ENCODE measurements at places on chromosomes 1 and 21.

- no peak for DNase-seq
Measured at GRCh38 chr1:40396420-40396819, 22.9 kb downstream of the SMAP2 start.

GRCh38 chr1:228804640-228805413, 69.5 kb downstream of the RHOU start:
- DNase-seq, result no peak

GRCh38 chr1:228184152-228184551, 18.5 kb downstream of the IBA57 start:
- no peak for DNase-seq

- DNase-seq, result no peak
Measured at GRCh38 chr1:117702654-117703053, 96.8 kb downstream of the TENT5C start.

- DNase-seq, result no peak
Measured at GRCh38 chr1:61853583-61853982, 111.3 kb downstream of the PATJ start.

- DNase-seq, result no peak
Measured at GRCh38 chr1:28259934-28260802, 850 bp downstream of the SESN2 start.

DNA sequence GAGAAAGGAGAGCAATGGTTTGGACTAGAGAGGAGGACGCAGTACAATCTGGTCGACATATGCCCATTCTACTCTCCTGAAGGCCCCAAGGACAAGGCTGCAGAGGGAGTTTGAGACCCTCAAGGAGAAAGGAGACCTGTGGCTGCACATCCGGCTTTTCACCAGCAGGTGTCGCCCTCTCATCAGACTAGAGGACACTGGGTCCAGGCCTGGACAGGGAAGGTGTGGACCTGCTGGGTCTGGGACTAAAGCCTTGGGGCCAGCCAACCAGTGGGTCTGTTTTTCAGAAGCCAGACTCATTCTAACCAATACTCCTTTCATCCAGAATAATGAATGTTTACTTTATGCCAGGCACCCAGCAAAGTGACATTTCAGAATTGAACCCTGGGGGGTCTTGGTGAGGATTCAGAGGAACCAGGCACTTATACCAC, 5.0 kb downstream of the SRARP start:
- DNase-seq, result no peak

DNA sequence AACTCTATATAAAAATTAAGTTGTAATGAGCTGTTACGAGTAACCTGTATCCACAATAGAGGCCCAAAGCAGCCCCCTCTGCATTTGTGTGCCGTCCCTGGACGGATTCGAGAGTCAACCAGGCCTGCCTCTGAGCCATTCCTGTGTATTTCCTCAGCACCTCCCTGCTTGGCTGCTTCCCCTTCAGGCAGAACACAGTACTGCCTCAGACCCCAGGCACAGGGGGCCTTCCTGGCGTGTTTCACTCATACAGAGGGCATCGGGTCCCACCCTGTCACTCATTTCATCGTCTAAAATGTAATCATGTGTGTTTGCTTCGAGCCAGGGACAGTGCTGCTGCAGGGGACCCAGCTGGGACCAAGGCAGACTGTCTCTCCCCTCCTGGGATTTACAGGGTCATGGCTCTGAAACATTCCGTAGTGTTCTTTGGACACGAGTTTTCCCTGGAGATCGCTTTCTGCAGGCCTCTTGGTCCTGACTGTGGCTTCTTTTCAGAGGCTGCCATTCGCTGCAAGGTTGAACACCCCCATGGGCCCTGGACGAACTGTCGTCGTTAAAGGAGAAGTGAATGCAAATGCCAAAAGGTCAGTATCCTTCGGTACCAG, 19.4 kb downstream of the LGALS8 start:
- no peak for DNase-seq

DNA sequence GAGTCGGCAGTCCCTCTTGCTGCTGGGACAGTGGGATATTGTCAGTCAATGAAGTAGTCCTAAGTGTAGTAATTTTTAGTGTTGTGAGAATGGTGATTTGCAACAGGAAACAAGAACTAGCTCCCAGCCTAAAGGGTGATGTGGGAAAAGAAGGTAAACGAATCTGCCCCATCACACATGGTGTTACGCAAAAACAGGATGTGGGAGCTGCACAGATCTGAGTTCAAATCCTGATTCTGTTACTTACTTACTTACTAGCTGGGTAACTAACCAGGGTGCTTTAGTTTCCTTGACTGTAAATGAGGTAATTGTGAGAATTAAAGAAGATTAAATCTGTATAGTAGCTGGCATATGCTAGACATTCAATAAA, 22.3 kb downstream of the NAV1 start:
- no peak for DNase-seq

- DNase-seq, result no peak
Measured at GRCh38 chr1:218760601-218761570, 412.8 kb upstream of the LYPLAL1 start.

DNA sequence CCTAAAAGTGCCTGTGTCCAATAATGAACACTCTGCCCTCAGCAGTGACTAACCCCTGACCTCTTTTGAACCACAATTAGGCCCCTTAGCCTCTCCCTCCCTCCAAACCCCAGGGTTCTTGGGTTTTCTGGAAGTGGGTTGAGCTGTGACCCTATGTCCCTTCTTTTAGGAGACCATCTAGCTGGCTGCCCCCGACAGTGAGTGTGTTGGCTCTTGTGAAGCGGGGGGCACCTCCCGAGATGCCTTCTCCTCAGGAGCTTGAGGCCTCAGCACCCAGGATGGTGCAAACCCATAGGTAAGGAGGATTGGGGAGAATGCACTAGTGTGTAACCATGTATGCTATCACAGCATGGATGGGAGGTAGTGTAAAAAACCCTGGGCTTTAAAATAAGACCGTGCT, 7.3 kb downstream of the RUSC1 start:
- no peak for DNase-seq

DNA sequence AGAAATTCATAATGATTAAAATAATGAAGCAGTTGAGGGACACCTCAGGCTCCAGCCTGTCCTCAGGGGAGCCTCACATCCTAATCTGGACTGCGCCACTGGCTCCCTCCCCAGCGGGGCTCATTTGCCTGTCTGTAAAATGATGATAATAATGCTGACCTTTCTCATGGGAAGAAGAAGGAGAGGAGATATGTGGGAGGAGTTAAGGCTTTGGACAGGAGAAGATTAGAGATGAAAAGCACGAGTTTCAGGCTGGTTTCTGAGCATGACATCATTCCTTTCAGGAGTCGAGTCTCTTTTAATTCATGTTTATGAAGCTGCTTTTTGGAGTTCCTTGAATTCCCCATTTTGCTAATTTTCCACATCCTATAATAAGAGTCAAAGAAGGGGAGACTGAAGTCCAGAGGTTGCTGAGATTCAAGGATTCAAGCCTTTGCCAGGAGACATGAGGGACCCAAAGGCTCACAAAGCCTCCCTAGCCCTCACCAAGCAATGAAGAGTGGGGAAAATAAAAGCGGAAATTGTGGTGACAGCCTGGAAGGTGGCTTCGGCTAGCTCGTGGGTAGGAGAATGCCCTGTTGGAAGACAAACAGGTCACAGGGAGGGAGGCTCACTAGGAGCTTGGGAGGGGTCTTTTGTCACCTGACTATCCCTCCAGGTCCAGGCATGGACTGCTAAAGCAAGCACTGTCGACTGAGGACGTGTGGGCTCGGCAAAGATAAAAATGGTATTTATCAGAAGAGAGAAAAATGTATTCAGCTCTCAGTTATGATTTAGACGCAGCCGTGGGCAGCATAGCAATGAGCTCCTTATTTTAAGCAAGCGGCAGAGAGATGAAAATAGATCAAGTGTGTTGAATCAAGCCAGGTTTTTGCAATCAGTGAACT, 27.5 kb upstream of the STMN1 start:
- no peak for DNase-seq

DNA sequence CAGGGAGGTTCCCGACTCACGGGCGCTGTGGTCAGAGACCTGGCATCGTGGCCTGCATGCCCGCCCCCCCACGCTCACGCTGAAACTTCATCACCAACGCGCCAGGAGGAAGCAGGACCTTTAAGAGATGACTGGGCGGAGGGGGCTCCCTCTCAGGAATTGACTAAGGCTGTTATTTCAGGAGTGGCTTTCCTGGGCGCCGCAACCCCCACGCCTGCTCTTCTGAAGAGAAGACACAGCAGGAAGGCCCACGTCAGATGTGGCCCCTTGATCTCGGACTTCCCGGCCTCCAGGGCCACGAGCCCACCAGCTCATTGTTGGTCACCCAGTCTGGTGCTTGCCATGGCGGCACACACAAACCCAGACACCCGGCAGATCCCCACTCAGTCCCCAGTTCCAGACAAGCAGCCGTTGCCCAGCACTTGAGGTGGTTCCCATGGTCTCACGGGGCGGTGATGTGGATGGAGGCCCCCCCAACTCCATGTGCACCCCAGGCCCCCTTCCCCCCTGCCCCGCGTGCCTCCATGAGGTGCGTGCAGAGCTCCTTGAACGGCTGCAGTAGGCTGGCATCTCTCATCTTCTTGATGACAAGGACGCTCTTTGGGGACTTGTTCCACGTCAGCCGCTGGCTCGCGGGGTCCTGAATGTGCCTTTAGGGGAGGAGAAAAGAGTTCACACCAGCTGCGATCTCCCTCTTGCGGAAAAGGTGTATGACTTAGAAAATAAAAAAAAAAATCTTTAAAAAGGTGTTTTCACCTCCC, 21.4 kb downstream of the NADK start:
- no peak for DNase-seq

GRCh38 chr1:61352845-61353435, 270.6 kb downstream of the NFIA start:
- no peak for DNase-seq

GRCh38 chr1:230901671-230902070, 33.4 kb upstream of the C1orf198 start:
- no peak for DNase-seq

- no peak for DNase-seq
Measured at GRCh38 chr1:12016182-12016581, 3.1 kb upstream of the MIIP start.

DNA sequence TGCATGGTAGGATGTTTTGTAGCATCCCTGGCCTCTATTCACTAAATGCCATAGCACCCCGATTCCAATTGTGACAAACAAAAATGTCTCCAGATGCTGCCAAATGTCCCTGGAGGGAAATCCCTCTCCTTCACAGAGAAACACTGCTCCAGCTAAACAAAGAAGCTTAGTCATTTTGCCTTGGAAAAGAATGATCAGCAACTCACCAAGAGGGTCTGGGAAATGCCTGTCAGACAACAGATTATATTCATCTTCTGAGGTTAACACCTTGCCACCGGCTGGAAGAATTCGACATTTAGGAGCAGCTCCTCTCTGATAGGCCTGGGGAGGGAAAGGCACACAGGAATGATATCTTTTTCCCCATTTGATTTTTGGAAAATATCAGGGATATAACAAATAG, 84.4 kb downstream of the NIBAN1 start:
- DNase-seq, result no peak

- no peak for DNase-seq
Measured at GRCh38 chr1:2088458-2088857, 38.2 kb downstream of the PRKCZ start.

DNA sequence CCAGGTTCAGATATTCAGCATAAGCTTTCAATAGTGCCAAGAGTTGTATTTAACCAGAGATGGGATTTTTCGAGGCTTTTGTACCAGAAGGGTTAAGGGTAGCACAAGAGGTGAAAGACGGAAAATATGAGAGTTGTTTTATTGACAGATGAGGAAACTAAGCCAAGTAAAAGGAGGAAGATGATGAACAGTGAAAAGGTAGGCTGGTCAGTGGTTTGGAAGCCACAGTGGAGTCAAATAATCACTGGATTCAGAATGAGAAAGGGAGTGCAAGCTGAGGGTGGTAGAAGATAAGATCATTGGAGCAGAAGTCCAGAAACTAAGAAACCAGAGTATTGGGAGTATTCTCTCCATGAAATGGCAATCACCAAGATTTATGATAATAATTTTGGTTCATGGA, 45.7 kb downstream of the ANGPTL1 start:
- no peak for DNase-seq

DNA sequence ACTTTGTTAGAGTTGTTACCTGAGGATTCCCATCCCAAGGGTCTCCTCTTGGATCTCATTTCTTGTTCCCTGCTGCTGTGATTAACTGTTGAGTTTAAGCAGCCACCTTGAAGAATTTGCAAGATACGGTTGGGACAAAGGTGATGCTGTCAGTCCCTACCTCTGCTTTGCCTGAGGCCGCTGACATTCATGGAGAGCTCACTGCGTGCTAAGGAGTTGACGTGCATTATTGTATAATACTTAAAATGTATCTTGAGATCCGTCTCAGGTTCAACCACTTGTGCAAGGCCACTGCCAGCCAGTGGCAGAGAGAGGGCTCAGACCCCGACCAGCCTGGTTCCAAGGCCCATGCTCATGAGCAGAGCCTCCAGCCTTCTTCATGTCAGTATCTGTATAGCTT, 14.2 kb downstream of the DOP1B start:
- no peak for DNase-seq

DNA sequence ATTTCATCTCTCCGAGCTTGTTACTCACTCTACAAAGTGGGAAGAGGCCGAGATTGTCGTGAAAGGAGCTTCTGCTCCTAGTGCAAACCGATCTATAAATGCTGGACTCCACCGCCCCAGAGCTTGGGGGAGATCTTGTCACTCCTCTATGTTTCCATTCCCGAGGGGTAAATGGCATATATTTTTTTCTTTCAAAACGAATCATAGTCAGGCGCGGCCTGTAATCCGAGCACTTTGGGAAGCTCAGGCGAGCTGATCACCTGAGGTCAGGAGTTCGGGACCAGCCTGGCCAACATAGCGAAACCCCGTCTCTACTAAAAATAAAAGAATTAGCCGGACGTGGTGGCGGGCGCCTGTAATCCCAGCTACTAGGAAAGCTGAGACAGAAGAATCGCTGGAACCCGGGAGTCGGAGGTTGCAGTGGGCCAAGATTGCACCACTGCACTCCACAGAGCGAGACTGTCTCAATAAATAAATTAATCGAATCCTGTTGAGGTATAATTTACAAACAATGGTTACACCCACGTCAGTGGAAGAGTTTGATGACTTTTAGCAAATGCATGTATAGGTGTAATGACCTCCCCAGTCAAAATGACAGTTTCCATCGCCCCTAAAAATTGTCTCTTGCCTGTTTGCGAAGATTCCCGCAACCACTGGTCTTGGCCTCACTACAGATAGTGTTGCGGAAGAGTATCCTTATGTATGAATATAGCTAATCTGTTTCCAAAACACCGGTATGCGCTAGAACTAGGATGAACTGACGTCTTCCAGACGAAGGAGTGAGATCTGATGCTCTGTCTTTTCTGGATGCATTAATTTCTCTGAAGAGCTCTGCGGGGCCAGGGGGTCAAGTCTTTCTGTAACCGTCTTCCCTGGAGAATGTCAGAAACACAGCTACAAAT, 840 bp upstream of the HEATR1 start:
- no peak for DNase-seq

Measured in cortex of kidney (tissue), 1 donor.